ENCODE measurements at places on chromosomes 2 and 18.

DNA sequence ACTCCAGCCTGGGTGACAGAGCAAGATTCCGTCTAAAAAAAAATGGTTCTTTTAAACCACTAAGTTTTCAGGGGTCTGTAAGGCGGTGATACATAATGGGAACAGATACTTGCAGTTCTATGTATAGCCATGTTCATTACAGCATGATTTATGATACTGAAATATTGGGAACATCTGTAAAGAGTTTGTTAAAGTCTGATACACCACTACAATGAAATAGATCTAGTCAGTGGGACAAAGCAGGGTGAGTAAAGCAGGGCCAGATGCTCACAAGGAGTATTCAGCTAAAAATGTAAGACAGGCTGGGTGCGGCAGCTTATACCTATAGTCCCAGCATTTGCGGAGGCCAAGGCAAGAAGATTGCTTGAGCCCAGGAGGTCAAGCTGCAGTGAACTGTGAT is 6.2 kb upstream of the ING5 start:
- no peak for DNase-seq

DNA sequence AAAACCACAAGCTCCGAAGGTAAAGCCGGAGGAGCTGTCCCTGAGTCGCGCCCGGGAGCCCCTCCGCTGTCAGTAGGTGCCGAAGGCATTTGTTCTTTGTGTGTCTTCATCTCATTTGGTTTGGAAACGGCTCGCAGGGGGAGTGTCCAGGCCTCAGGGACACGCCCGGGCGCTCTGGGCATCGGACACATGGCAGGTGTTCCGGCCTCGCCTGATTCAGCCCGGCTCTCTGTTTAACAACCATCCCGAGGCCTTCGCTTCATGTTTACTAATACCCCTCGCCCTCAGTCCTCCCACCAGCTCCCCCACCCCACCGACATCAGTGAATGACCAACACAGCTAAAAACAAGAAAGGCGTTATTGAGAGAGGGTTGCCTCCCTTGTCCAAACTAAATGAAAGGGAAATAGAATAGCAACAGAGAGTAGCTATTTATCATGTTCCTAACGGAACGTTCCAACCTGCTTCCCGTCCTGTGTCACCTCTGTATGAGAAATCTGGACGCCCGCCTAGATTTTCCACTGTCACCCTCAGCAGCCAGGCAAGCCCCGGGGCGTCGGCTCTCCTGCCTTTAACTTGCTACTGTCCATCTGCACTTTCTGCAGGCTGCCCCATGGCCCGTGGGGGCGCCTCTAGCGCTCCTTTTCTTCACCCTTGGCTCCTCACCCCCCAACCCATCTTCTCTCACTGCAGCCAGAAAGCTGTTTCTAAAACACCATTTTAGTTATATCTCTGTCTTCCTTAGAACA is 73.9 kb downstream of the MYCN start:
- no peak for DNase-seq

DNA sequence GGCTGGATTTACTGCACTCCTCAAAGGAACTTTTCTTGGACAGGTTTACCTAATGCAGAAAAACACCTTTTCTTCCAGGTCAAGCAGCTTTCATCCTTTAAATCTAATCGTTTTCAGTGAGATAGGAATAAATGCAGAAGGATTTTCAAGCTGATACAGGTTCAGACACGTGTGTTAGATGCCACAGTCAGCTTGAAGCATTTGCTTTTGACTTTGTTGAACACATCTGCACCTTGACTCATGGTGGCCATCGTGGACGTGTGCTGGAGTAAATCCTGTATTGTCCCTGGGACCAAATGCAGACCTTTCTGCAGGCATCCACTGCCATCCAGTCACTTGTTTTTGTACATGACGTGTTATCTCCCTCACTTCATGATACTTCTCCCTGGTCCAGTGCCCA is 61.9 kb downstream of the KLHL29 start:
- no peak for DNase-seq

GRCh38 chr2:128319631-128320191 is 1.0 kb upstream of the HS6ST1 start:
- DNase-seq = no peak

- no peak for DNase-seq
Observed at GRCh38 chr2:220663065-220663464, 909.0 kb downstream of the EPHA4 start.

GRCh38 chr2:160372010-160372356 is 121.6 kb downstream of the RBMS1 start:
- no peak for DNase-seq

GRCh38 chr2:99420031-99420430 is 69.8 kb downstream of the REV1 start:
- DNase-seq = no peak

GRCh38 chr18:55462652-55463051 is 125.3 kb downstream of the TCF4 start:
- no peak for DNase-seq

DNA sequence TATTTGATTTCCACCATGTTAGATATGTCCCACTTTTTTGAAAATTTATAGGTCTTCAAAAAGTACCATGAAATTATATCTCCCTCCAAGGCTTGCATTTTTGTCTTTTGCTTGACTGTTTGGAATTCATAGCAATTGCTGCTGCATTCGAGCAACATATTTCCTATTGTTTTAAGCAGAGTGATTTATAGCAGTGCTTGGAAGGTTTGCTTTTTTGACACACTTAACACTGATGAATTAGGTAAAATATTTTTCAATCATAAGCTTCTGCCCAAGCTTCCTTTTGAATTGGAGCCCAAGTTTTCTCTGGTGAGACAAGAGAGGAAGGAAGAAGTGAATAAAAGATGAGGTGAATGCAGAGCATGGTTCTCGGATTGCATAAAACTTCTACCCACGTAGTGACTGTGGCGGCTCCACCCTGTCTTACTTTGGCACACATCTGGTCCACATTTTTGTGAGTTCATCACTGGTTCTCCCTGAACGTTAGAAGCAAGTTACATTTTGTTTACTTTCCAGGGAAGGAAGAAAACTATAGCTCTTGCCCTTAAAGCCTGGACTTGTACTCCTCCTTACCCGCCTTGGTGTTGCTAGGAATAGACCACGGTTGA is 667.0 kb downstream of the TSN start:
- no peak for DNase-seq

DNA sequence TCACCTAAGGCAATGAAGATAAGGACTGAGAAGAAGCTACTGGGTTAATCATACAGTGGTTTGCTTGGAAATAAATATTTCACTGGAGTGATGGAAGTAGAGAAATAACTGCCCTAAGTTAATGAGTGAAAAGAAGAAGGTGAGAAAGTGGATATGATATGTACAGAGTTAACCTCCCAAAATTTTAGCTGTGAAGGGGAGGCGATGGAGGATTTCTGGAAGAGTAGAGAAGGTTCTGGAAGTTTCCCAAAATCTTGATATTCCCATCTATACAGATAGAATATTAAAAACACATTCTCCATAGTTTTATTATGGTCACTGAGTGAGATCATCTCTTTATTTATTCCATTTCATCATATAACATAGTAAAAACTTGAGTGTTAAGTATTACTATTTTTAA is 296.6 kb upstream of the RGPD4 start:
- no peak for DNase-seq

GRCh38 chr2:79798776-79799175 is 285.9 kb downstream of the CTNNA2 start:
- DNase-seq = no peak

- no peak for DNase-seq
Observed at GRCh38 chr2:172308253-172308935, 119.0 kb upstream of the ITGA6 start.

- no peak for DNase-seq
Observed at GRCh38 chr18:46916551-46917107, 678 bp downstream of the PIAS2 start.

GRCh38 chr2:25029183-25029554 is 12.7 kb upstream of the EFR3B start:
- no peak for DNase-seq

DNA sequence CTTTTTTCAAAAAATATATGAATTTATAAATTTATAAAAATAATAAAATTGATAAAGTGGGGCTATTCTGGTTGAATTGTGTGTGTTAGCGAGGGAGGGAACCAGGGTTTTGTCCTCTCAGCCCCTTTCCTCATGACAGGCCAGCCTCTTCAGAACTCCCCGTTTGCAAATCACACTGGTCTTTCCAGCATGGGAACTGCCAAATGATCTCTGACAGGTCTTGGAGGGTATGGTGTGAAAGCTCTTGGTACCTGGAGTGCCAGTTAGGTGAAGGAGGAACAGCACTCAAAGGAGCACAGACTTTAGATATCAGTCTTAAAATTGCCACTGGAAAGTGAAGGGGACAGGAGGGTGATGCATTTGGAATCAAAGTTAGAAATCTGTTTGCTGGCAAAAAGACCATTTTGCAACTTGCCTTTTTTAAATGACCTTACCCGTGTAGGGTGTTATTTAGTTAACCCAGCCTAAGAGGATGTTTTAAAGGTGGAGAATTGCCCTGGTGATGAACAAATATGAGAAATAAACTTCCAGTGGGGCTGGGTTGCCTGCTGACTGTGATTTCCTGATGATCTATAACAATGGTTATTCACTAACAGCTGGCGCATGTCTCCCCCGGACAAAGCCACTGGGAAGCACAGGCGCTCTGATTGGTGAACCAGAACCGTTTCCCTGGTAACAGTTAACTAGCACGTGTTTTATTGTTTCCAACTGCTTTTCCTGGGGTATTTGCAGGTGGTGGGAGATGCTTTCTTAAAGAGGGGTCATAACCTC is 85.3 kb upstream of the EFEMP1 start:
- DNase-seq = peak; percentile 63

- DNase-seq = peak; percentile 13
Observed at GRCh38 chr2:117785740-117786139, 28.8 kb upstream of the DDX18 start.

- no peak for DNase-seq
Observed at GRCh38 chr2:11096591-11096990, 58.7 kb upstream of the SLC66A3 start.

DNA sequence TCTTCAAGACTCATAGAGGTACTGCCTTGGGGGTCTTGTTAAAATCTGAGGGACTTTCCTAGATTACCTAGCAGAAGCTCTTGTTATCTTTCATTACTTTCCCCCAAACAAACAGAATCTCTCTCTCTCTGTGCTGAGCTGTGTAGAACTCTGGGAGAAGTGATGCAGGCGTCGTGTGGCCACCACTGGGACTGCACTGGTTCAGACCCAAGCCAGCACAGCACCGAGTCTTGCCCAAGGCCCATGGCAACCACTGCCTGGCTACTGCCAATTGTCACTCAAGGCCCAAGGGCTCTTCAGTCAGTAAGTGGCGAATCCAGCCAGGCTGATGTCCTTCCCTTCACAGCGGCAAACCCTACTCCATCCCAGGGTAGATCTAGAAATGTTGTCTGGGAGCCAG is 28.6 kb downstream of the PPP1R1C start:
- no peak for DNase-seq

DNA sequence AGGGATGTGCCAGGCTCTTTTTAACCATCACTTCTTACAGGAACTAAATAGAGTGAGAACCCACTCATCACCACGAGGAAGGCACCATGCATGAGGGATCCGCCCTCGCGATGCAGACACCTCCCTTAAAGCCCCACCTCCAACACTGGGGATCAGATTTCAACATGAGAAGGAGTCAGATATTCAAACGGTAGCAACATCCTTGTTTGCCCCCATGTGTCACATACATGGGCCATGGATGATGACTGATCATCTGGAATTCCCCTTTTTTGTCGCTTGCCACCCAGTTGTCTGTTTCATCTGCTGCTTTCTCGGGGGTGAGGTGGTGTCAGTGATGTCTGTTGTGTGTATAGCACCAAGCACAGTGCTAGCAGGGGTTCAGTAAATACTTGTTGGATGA is 57.9 kb downstream of the NCK2 start:
- DNase-seq = no peak

GRCh38 chr2:216260629-216261028 is 111.7 kb downstream of the MARCHF4 start:
- no peak for DNase-seq

DNA sequence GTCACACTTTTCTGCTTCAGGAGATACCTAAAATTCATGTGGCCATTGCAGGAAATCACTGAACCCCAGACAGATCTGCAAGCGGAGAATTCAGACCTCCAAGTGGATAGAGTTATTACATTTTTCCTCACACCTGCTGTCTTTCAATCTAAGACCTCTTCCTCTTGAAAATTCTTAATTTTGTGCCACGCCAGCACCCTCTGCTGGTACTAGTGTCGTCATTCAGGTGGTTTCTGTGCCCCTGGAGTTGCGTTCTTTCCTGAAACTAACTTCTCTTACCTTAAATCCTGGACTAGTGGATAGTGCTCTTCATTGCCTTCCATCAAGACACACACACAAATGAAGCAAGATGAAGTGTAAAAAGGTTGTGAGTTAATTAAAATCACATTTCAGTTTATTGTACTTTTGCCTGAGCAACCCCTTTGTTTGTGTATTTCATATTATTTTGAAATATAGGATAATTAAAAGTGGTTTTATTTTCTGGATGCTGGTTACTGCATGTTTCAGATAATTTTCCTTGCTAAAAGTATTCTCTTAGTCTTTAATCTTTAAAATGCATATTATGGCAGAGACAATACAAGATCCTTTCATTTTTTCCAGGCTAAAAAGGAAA is 1.6 kb upstream of the DNER start:
- no peak for DNase-seq

DNA sequence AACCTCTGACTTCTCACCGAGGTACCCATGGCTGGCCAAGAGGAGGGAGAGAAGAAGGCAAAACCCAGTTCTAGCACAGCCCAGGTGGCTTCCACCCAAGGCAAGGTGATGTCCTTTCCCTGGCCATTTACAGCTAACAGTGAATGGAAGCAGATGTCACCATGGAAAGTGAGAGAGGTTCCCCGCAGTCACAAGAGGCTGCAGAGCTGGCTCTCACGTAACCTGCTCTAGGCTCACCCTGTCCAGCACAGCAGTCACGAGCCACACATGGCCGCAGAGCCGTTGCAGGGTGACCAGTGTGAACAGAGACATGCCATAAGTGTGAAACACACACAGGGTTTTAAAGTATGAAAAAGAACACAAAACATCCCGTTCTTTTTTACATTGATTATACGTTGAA is 169.4 kb downstream of the TNS1 start:
- DNase-seq = no peak

- no peak for DNase-seq
Observed at GRCh38 chr2:25960396-25960795, 21.9 kb downstream of the KIF3C start.

GRCh38 chr2:201174687-201175086 is 8.3 kb upstream of the CASP10 start:
- DNase-seq = no peak

- peak; percentile 50 for DNase-seq
Observed at GRCh38 chr2:200442471-200442870, 67.4 kb downstream of the KCTD18 start.

DNA sequence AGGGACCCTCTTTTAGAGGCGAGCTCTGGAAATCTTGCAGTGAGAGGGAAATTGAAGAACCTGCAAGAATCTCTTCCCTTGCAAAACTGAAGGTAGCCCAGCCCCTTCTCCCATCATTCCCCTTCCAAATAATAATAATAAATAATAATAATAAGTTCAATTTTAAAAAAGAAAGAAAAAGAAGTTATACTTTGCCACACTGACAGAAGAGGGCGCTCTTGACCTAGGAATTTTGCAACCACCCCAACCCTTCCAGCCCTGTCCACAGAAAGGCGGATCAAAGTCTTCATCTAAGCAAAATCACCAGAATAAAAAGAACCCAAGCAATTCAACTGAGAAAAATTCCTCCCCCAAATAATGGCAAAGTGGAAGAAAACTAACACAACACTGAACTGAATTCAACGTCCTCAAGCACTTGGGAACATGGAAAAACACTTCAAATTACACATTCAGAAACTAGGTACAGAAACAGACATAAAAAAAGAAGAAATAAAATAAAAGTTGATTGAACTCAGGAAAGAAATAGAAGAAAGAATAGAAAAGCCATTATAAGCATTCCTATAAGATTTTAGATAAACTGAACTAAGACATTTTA is 98.9 kb upstream of the GLS start:
- DNase-seq = no peak

Data from AG09309 (cell line).